ENCODE measurements at places on chromosomes 4 and X.

GRCh38 chr4:86497980-86498862, 95.9 kb upstream of the PTPN13 start:
- DNase-seq = no peak

GRCh38 chr4:183493246-183493645, 11.6 kb upstream of the ING2 start:
- no peak for DNase-seq

DNA sequence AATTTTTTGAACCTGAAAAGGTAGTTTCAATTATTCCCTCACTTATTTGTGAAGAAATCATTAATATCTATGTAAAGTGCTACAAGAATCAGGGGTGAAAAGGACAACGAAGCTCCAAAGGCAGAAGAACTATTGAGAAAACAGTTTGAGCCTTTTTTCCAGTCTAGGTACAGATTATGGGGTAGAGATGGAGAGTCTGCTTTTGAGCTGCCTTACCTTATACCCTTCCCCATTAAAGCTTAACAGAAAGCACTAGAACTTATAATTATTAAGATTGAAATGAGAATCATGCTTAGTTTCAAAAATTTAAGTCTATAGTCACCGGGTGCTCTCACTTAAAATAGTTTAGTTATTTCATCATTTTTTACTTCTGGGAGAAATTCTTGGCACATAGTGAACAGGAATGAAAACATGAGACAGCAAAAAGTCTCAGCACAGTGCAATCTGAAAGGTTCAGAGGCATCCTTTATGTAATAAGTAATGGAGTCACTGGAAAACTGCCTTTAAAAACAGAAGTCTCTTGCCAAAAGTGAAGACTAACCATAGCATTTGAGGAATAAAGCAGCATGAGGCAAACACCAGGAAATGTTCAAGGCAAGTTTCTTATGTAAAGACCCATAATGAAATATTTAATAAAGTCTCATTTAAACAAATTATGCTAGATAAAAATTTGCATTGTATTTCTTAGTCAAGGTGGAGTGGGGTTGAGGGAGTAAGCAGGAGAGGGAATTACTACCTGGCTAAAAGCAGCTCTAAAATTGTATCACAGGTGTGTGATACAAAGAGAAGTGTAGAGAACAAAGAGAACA, 5.1 kb upstream of the DCLK2 start:
- no peak for DNase-seq

GRCh38 chrX:110341189-110342035, 17.2 kb upstream of the RTL9 start:
- DNase-seq = no peak

DNA sequence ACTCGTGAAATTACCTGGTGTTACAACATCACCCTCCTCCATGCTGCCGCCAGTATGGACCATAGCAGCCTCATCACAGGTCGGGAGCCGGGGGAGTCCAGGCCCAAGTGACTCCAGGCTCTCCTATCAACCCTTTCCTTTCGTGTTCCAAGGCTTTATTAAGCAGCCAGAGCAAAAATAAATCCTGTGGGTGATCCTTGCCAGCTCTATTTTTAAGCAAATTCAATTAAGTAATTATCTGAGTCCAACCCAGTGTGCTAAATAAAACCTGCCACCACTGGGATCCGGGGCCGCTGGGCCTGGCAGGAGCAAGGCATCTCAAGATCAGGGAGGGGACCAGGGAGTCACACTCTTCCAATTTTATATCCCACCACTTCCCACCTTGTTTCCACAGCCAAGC, 80.7 kb upstream of the PRPS1 start:
- no peak for DNase-seq

GRCh38 chr4:15414551-15415091, 13.2 kb upstream of the C1QTNF7 start:
- no peak for DNase-seq

DNA sequence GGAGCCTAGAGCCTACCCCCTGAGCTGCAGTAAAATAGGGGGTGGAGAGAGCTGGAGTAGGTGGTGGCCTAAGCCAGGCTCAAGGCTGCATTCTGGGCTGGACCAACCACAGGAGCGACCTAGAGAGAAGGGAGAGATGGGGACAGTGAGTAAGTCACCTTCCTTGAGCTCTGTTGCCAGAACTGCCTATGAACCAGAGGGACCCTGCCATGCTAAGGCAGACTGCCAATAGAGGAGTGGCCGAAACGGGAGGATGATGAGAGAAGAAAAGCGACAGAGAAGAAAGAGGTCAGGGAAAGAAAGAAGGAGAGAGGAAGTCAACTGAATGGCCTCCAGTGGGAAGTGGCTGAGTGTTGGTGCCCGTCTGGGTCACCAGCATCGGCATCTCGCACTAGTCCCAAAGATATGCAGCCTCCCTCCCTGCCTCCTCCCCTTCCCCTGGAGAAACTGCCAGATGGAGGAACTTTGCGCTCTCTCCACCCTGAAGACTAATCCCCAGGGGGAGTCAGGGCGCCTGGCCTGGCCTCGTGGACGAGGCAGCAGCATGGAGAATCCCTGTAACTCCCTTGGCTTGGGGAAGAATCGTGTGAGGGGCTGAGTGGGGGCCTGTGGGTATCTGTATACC, 28.8 kb downstream of the ELF4 start:
- no peak for DNase-seq

DNA sequence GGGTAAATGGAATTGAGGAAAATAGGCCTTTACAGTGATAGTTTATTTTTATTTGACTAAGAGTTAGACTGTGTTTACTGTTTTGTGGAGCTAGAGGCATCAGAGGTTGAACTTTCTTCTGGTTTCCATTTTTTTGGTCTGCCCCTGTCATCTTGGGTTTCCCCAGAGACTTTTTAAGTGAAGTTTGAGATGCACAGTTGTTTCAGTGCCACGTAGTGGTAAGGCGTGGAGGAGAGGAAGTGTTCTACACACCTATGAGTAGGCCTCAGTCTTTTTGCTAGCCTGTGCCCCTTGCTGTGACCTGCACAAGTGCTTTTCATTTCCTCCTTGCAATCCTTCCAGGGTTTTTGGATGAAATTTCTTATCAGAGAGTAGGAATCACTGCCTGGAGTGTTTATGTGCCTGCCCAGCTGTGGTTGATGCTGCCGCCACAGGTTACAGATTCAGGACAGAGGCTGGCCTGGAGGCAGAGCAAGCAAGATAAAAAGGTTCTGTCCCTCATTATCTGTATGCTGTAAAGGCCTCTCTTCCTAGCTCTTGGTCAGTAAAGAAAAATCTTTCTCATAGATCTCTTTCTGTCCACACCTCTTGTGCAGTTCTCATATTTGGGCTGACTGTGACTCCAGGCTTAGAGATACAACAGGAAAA, 12.5 kb upstream of the HSFX4 start:
- DNase-seq = no peak

DNA sequence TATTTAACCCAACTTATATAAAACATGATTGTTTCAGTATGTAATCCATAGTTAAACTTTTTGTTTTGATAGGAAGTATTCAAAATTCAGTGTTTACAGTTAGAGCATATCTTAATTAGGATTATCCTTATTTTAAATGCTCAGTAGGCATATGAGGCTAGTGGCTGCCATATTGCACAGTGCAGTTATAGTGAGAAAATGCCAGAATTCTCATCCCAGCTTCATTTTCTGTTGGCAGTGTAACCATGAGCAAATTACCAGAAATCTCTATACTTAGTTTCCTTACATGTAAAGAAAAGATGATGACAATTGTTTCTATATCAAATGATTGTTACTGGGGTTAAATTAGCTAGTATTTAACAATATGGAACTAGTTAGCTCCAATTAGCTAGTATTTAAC, 265.8 kb downstream of the ARAP2 start:
- no peak for DNase-seq

- no peak for DNase-seq
These were observed 25.3 kb downstream of the FAM241A start for GRCh38 chr4:112170451-112170993.

GRCh38 chrX:39900777-39901170, 197.0 kb downstream of the BCOR start:
- no peak for DNase-seq

DNA sequence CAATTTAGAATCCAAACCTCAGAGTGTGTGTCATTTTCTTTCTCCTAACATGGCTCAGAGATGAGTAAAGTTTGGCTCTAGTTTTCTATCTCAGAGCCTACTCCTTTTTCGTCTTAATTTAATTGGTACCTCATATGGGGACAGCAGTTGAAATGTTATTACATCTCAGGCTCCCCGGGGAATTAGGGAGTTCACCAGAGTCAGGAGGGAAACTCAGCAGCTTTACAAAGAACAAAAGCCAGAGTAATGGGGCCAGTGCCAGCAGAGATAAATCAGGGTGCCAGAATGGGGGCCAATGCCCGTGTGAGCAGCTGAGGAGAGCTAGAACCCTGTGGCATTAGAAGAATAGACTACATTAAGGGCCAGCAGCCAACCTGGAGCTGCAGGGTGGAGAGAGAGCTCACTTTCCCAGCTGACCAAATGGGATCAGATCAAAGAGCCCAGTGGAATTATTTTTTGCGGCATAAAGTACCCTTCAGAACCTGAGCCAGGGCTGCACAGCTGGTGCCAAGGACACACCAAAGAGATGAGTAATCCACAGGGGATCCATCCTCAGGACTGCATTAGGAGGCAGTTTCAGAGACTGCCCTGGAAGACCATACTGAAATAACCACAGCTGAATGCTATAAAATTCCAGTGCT, 207.1 kb upstream of the DKK2 start:
- no peak for DNase-seq

- no peak for DNase-seq
These were observed 81.1 kb upstream of the SLC4A4 start for GRCh38 chr4:71257761-71258160.

GRCh38 chr4:37567836-37568235, 118.3 kb downstream of the RELL1 start:
- no peak for DNase-seq

DNA sequence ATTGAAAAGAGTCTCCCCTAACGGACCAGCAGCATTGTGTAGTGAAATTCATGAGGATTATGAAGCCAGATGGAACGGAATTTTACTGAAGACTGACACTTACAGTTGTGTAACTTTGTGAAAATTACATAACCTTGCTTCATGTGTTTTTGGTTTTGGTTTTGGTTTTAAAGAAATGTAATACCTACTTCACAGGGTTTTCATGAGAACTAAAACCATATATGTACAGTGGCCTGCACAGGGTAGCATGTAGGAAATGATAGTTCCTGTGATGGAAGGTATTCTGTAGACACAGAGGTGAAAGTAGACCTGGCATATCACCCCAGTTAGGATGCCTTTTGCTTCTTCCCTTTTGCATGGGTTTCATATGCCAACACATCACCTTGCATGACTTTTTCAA, 247.0 kb downstream of the BANK1 start:
- DNase-seq = no peak

- DNase-seq = no peak
These were observed 95.4 kb upstream of the BANK1 start for GRCh38 chr4:101695176-101695575.

GRCh38 chr4:186105647-186106321, 1.3 kb downstream of the FAM149A start:
- DNase-seq = no peak

DNA sequence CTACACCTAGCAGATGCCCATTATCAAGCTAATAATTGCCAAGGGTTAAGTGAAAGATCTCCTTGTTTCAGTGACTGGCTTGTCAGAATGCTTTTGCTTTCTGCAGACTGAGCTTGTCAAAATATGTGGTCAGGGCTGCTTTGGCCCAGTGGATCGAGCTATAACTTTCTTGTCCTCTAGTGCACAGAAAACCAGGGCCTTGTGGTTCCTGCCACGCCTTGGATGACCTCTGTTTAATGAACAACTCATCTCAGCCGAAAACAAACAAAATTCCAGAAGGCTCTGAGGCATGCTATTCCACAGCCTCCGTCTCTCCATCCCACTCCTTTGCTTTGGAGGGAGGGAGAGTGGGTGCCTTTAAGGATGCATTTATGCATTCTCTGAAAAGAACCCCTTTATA, 11.3 kb downstream of the EVC start:
- DNase-seq = no peak

DNA sequence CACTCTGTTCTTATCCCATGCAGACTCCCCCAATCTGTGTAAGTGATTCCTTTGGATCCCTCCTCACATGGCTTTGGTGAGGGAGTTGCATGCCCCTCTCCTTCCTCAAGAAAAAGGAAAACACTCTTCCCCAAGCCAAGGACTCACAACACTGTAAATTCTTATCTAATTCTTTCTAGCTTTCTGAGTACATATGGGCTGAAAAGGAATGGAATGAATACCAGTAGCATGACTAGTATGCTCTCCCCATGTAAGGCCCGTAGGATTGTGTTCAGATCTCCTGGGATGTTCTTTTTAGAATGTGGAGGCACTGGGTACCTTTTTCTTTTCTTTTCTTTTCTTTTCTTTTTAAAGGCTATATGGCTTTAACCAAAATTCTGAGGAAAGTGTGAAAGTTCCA, 17.0 kb upstream of the MAGED1 start:
- DNase-seq = no peak

- no peak for DNase-seq
These were observed 84.6 kb upstream of the RPL34 start for GRCh38 chr4:108535757-108536156.

- no peak for DNase-seq
These were observed 1424.9 kb upstream of the PCDH7 start for GRCh38 chr4:29295280-29295679.

GRCh38 chrX:2242980-2243379, 257.8 kb downstream of the DHRSX start:
- DNase-seq = no peak

DNA sequence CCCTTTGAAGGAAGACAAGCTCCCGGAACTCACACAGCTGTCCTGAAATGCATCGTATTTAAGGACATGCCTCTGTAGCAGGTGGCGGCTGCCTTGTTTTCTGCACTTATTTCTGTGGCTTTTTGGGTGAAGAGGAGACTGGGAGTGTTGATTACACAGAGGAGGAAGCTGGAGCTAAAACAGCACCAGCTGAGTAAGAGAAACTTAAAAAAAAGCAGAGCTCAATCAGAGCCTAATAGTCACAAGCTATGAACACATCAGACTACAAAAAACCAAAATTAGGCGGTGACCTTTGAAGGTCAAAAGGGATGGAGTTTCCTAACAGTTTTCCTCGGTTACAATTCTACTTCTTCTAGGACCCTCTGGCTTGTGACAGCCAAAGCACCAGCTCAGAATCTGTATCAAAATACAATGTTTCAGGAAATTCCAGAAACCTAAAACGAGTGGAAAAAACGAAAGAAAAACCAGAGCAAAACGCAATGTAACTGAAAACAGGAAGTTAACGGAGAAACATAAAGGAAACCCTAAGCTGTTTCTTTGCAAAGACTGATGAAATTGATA, 13.5 kb downstream of the PRKX start:
- no peak for DNase-seq
